Dermis blood vessel endothelial cell (primary cell): ENCODE measurements at places on chromosomes 7 and 10.
A peak's percentile ranks its signal among the peaks of the same experiment; 100 is the strongest.

DNA sequence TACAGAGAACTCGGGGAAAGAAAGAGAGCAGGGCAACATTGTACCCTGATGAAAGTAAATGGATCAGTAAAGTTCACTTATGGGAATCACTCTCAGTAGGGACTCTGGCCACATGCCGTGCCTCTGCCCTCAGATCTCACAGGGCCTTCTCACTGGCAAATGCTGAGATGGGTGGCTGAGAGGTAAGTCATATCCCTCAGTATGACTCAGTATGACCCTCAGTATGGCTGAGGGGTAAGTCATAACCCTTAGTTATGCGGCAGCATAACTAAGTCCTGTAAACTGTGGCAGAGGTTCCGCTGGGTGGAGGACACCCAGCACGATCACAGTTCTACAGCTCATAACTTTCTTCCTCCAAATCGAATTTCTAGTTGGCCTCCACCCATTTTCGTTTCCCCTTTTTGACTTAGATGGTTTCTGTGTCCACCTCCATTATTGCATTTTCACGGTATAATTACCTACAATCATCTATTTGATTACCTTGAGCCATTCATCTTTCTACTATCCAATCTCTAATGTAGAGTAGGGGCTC, 26.5 kb upstream of the WNT16 start:
- DNase-seq = no peak

GRCh38 chr7:130139193-130139960, 65.8 kb downstream of the TMEM209 start:
- no peak for DNase-seq

DNA sequence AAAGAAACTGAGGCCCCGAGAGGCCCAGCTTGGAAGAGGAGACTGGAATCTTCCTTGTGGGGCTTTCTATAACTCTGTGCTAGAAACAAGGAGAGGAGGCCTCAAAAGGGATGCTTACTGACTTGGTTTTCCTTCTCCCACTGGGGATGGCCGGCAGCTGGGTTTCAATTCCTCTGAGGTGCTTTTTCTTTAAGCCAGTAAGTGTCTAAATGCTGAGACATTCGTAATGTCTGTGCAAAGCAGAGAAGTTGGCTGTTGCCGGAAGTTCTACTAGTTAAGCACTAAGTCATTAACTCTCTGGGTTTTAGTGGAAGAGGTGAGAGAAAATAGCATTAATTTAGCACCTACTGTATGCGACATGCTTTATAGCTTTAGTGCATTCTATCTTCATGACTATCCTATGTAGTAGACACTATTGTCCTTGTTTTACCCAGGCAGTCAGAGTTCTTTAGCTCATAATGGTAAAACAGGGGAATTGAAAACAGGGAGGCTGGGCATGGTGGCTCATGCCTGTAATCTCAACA, 135.2 kb downstream of the RGS10 start:
- DNase-seq = no peak

- no peak for DNase-seq
Measured at GRCh38 chr7:2358968-2359527, 4.4 kb downstream of the EIF3B start.

- no peak for DNase-seq
Measured at GRCh38 chr10:113278664-113279063, 274.2 kb upstream of the HABP2 start.

- no peak for DNase-seq
Measured at GRCh38 chr10:114173603-114173920, 441 bp downstream of the CCDC186 start.

GRCh38 chr10:69344591-69345252, 66.4 kb downstream of the HK1 start:
- DNase-seq = no peak

DNA sequence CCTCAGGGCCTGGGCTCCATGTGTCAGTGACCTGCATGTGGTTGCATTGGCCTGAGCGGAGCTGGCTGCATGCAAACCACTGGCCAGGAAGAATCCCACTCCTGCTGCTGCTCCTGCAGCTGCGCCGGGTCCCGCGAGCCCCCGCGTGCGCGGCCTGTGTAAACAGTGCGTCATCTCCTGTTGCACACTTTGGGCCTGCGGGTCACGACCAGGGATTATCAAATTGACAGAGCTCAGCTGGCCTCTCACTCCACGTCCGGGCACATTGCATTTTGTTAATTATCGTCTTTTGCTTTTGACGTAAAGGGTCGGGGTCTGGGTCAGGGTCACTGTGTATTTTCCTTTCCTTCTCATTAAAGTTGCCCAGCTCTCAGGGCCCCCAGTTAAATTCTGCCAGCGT, 132.6 kb downstream of the RGS10 start:
- peak; percentile 96 for DNase-seq

GRCh38 chr10:7202793-7203355, 208.0 kb downstream of the SFMBT2 start:
- no peak for DNase-seq

GRCh38 chr10:14311206-14311957, 19.3 kb downstream of the FRMD4A start:
- DNase-seq = no peak

DNA sequence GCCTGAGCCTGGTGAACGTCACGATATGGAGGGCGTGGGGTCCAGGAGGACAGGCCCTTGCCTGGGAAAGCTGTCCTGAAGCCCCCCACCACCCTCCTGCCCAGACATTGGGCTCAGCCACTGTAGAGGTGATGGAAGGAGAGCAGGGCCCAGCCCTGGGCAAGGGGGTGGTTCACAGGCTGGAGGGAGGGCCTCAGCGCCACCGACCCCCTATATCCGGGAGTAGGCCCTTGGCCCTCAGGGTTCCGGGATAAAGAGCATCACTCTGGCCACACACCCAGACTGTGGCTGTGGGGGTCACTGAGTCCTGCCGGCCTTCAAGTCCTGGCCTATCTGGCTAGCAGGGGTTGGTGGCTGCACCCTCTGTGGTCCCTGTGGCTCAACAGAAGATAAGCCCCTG, 55.3 kb upstream of the GTF2IRD1 start:
- DNase-seq = no peak

DNA sequence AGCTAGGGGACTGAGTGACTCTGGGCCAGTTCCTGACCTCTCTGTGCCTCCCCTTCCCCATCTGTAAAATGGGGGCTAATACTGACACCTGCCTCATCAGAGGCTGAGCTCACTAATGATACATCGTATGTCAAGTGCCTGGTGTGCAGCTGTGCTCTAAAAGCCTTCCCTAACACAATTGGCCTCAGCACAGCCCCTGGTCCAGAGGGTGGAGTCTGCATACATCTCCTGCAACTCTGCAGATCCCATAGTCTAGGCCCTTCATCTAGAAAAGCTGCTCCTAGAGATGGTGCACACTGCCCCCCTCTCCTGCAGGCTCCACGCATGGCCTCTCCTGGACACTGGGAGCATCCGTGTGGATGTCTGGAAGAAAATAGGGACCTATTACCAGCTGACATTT, 255.0 kb downstream of the RPS24 start:
- DNase-seq = no peak

- peak; percentile 88 for DNase-seq
Measured at GRCh38 chr7:139731802-139732470, 45.9 kb downstream of the HIPK2 start.

DNA sequence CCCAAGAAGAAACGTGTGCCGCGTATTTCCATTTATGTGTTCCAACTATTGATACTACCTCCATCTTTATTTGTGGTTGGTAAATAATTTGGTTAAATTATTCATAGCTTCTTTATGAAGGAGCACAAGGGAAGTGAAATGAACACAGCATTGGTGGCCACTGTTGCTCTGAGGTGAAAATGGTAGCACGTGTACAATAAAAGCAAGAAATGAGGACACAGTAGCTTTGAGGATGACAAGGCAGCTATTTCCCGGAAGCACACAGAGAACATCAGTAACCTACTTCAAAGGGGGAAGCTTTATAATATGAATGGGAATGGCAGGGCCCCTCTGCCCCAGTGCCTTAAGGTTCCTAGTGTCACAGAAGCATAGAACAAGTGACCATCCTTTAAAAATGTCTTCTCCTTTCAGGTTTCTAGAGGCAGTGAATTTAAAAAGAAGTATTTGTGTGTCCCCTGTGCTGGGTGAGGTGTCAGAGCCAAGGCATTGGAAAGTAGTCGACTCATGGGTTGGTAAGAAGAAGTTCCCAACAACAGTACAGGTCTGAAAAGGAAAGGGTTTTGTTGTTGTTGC, 78.8 kb downstream of the SGMS1 start:
- no peak for DNase-seq
